ENCODE measurements at places on chromosomes 3 and 15. TPM values are rescaled to one million over a fixed set of nuclear protein-coding genes. Genes with fewer than 3 reads are reported as not detected.

DNA sequence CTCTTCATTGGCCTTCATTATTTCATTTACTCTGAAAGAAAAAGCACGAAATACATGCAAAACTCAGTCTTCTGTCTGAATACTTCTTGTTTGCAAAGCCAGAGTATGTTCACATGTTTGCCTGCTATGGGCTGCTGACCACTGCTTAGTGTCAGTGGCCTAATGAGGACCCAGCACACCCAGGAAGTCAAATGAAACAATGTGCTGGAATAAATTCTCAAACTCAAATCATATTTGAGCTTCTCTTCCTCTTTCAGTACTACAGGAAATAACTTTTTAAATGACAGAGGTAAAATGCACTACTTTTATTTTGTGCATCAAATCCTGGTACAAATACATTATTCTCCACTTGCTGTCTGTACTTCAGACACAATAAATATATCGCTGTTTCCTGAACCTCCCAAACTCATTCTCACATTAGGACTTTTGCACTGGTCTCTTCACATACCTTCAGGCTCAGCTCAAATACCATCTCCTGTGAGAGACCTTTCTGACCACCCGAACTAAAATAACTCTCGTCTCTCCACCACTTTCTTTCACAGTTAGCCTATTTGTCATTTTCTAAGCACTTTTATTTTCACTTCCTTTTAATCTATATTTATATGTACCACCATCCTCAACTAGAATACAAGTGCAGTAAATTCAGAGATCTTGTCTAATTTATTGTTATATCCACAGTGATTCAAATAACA, 176.8 kb downstream of the TUSC7 start:
- DNase-seq = no peak

- DNase-seq = no peak
Measured at GRCh38 chr15:66721954-66722353, 19.9 kb downstream of the SMAD6 start.

- DNase-seq = no peak
Measured at GRCh38 chr3:177725165-177725564, 527.9 kb upstream of the TBL1XR1 start.

DNA sequence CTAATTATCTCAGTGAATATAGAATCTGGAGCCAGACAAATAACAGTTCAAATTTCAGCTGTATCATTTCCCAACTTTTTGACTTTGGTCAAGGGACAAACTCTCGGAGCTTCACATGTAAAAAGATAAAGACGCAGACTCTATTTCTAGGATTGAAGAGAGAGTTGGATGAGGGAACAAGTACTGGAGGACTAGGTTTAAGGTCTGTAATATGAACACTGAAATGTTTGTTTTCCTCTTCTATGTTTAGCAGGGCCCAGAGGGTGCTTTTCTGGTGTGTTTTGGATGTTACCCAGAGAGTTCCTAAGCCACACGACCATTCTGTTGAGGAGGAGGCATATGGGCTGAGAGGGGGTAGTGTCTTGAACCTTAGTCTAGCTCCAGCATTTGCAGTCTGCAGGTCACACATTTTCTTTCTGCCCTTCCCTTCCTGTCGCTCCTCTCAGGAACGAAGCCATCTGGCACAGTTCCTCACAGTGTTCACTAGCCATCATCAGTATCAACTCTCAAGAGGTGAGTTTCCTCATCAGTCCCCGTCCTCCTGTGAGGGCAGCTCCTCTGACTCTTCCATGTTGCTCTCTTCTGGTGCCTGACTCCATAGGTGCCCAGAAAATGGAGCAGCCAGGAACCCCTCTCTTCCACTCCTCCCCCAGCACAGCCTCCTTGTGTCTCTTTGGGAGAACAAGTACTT, 250.1 kb downstream of the SQOR start:
- DNase-seq = no peak

DNA sequence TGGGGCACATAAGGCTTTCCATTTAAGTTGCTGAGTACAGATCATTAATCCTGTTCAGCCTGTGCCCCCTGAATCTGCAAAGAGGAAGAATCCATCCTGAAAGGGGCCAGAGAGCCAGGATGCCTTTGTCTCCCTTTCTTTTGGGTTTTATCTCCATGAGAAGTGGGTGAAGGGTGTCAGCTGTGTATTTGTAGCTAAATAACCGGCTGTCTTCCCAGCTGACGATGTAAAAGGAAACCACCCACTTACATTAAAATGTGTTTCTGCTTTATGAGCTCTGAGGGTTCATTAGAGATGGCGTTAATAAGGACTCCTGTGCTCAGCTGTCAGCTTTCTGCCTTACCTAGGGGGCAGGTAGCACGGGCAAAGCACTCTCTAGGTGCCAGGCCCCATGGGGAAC, 83.4 kb downstream of the SLCO3A1 start:
- DNase-seq = no peak

ZNF770 gene
- total RNA-seq = 21.2 TPM

CCR1 gene
- total RNA-seq = 33.7 TPM

DNA sequence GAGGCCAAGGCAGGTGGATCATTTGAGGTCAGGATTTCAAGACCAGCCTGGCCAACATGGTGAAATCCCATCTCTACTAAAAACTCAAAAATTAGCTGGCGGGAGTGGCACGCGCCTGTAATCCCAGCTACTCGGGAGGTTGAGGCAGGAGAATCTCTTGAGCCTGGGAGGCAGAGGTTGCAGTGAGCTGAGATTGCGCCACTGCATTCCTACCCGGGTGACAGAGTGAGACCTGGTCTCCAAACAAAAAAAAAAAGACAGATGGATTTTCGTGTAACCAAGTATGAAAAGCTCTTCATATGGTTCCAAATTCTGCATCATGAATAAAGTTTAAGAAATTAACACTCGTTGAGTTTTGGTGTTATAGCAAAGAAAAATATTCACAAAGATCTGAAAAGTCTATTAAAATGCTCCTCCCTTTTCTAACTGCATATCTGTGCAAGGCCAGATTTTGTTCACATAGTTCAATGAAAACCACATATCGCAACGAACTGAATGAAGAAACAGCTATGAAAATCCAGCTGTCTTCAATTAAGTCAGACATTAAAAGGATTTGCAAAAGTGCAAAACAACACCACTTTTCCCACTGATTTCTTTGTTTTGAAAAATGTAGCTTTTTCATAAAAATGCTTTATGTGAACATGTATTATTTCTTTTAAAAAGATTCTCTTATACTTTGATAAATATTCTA, 23.8 kb upstream of the FBLN2 start:
- no peak for DNase-seq

GRCh38 chr3:73351423-73352071, 273.2 kb downstream of the PDZRN3 start:
- no peak for DNase-seq

DNA sequence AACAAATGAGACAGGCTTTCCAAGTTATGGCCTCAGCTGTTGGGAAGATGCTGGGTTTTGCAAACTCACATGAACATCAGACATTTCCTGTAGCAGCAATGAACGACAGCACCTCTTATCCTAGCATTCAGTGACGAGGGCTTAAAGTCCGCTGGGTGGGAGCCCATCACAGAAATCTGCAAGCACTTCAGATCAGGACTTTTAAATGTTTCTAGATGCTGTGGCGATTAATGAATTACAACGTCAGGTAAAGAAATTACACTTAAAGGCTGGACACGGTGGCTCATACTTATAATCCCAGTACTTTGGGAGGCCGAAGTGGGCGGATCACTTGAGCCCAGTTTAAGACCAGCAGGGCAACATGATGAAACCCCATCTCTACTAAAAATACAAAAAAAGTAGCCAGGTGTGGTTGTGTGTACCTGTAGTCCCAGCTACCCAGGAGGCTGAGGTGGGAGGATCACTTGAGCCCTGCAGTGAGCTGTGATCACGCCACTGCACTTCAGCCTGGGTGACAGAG, 3.9 kb downstream of the AEN start:
- DNase-seq = no peak

DNA sequence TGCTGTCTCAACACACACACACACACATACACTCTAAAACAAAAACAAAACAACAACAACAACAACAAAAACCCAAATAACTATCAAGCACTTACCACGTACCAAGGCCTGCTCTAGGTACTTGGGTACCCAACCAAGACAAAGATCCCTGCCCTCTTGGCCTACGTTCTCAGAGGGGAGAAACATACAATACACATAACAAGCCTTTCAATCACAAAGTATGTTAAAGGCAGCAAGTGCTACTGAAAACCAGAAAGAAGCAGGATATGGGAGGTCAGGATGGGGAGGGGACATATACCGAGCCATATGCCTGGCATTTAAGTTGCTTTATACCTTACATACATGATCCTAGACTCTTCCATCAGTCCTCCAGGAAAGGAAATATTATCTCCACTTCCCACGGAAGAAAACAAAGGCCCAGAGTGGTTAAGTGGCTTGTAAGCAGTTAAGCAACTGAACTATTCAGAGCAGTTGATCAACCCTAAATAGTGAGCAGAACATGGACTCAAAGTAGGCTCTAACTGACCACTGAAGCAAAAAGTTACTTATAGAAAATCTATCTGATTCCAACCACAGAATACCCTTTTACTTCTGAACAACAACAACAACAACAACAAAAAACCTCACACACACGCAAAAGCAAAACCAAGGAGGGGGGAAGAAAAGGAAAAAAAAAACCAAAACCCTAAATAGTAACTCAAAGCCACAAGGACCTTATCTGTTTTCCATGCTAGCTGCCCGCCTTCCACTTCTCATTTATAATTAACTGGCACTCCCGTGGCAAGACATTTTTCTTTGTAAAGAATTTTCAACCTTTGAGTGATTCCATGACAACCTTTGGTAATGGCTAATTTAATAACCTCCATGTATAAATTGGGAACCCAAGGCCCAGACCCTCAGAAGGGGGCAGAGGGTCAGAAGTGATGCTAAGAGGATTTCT, 21.0 kb downstream of the PRICKLE2 start:
- DNase-seq = no peak

STXBP5L gene
- 3.1 TPM for total RNA-seq

PXYLP1 gene
- 9.1 TPM for total RNA-seq

DNA sequence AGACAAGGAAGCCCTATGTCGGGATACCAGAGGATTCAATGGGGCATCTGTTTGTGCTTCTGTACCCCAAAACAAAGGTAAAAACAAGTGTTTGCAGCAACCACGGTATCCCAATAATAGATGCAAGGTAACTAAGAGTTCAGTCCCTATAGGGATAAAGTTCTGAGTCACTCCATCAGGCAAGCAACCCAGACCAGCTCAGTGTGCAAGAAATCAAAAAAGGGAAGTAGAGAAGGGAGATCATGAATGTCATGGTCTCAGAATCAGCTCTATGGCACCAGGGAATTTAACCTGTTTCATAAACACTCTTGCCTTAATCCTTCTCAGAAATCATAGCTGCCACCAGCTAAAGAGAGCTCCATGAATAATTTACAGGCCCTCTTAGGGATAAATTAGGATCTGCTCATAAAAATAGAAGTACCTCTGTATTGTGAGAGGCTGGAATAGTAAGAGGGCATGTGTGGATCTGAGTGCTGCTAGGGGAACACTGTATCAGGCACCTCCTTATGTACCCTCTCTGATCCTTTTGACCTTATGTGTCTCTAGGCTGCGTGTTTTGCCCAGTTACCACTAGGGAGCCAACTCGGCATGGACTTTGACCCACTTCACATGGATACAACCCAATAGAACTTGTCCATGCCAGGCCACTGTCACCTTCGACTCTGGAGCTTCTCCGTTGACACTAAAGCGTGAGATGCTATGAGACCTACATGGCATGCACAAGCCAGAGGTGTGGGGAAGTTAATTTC, 754.6 kb downstream of the AGBL1 start:
- DNase-seq = no peak

GRCh38 chr3:57822686-57823085, 66.6 kb downstream of the SLMAP start:
- no peak for DNase-seq

TRIM71 gene
- not detected for total RNA-seq

DNA sequence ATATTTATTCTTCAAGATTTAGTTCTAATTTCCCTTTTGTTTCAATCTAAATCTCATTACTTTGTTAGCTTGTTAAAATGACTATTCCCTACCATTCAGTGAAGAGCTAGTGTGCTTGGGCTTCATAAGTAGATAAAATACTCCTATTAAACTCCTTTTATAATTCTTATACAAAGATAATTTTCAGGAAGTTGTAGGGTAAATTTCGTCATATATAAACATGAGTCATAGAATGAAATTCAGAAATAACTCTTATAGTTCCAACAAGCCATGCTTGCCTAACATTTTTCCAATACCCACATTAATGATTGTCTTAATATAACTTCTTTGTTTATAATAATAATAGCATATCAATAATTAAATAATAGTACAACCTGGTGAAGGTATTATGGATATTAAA, 407.3 kb downstream of the NAALADL2 start:
- DNase-seq = no peak
